Kasumi-1 (cell line): ENCODE measurements at places on chromosomes 11 and 22.
A peak's percentile ranks its signal among the peaks of the same experiment; 100 is the strongest.

DNA sequence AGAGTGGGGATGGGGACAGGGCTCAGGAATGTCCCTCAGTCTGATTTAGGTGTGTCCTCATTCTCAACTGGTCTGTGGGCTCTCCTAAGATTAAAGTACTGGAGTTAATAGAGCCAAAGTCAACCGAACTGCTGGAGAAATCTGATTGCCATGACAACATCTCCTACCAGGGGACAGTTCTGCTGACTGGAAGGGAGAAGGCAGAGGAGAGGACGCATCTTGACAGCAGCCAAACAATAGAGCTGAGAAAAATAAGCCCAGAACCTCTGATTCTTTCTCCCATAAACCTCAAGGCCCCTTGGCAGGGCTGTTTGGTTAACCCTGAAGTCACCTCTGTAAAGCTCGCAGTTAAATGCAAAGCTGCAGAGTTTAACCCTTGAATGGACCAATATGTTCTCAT, 2.8 kb downstream of the KCTD14 start:
- DNase-seq: no peak

GRCh38 chr11:14872032-14872431, 20.0 kb downstream of the CYP2R1 start:
- DNase-seq: no peak

DNA sequence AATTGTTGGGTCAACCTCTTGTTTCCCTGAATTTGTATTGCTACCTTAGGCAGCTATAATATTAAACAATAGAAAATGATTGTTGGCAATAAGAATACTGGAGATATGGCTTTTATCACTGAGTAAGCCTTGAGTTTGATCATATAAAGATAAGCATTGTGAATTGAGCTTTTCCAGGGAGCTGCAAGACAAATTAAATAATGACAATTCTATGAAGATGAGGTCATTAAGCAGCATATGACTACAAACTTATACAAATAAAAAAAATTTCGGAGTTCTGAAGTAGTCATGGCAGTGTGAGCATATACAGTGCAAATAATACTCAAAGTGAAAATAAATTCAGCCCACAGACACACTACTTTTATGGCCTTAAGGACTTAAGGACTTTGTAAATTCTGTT, 161.1 kb upstream of the ANO5 start:
- no peak for DNase-seq

DNA sequence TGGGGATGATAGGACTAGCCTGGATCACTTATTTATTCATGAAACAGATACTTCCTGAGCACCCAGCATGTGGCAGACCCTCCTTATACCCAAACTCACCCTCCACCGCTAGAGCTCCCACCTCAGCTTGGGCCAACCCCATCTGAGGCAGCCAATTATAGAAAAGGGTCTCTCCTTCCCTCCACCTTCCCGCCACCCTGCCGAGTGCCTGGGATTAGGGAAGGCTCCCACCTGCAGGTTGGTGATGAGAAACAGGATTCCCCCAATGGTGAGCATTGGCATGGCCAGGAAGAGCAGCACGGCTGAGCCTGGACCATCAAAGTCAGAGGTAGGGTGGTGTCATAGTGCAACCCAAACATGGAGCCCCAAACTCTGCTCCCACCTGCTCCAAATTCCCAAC, 5.9 kb downstream of the SLC43A3 start:
- DNase-seq: no peak

- DNase-seq: no peak
Observed at GRCh38 chr11:8365216-8365941, 101.7 kb upstream of the LMO1 start.

DNA sequence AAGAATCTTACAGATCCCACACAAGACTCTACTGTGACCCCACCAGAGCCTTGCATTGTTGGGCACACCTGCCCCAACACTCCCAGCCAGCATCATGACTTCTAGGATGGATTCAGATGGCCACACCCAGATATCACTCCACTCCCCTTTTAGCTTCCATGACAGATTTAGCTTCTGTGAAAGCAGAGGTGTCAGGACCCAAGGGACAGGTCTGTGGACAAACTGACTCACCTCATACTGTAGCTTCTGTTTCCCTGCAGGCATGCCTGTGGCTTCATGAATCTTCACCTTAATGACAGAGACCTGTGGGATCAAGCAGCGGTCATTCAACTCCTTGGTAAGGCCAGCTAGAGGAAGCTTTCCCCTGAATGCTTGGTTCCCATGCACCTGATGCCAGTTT, 8.5 kb upstream of the TBC1D10A start:
- no peak for DNase-seq

DNA sequence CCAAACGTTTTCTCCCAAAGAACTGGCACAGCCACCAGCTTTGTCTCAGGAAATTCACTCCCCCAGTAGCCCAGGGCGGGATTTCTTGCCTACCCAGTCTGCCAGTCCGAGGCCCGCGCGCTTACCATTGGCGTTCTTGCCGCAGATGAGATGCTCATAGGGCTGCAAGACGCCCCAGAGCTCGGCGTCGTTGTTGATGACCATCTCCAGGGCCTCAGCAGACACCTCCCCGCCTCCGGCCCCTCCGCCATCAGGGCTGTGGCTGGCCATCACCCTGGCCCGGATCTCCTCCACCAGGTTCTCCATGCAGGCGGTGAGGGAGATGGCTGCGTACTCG, 1.3 kb downstream of the ABTB2 start:
- DNase-seq: no peak

GRCh38 chr11:77517226-77517625, 43.3 kb upstream of the PAK1 start:
- DNase-seq: no peak

DNA sequence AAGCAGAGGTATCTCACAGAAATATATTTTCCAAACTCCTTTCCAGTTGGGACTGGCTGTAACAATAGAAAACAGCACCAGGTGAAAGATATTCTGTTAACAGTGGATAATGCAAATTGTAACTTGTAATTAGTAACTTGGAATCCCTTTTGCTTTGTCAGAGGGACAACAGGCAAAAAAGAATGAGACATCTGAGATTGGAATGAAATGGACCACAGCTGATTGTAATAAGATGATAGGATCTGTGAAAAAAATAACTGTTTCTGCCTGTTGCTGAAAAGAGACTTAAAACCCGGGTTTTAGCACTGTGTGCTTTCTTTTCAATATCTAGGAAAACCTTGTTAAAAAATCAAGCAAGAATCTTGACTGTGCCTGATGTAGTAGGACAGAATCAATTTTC, 655.7 kb downstream of the METTL15 start:
- DNase-seq: no peak

GRCh38 chr11:2166091-2166851, 5.3 kb upstream of the INS start:
- DNase-seq: no peak

- DNase-seq: no peak
Observed at GRCh38 chr11:29231991-29232390, 784.8 kb downstream of the KCNA4 start.

- DNase-seq: no peak
Observed at GRCh38 chr11:118051611-118052461, 25.0 kb upstream of the TMPRSS4 start.

GRCh38 chr11:111733016-111733415, 33.2 kb downstream of the PPP2R1B start:
- DNase-seq: no peak

DNA sequence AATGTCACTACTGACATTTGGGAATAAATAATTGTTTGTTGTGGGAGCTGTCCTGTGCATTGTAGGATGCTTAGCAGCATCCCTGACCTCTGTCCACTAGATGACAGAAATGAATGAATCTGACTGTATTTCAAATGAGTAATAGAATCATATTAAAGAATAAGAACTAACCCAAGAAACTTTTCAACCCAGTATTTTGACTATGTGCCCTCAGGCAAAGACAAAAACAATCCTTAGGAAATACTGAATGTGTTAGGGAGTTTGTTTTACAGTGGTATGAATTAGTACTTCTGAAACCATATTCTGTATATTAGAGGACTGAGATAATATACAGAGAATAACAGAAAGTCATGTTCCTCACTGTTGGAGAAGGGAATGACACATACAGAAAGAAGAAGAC, 320.9 kb upstream of the PITPNB start:
- no peak for DNase-seq

DNA sequence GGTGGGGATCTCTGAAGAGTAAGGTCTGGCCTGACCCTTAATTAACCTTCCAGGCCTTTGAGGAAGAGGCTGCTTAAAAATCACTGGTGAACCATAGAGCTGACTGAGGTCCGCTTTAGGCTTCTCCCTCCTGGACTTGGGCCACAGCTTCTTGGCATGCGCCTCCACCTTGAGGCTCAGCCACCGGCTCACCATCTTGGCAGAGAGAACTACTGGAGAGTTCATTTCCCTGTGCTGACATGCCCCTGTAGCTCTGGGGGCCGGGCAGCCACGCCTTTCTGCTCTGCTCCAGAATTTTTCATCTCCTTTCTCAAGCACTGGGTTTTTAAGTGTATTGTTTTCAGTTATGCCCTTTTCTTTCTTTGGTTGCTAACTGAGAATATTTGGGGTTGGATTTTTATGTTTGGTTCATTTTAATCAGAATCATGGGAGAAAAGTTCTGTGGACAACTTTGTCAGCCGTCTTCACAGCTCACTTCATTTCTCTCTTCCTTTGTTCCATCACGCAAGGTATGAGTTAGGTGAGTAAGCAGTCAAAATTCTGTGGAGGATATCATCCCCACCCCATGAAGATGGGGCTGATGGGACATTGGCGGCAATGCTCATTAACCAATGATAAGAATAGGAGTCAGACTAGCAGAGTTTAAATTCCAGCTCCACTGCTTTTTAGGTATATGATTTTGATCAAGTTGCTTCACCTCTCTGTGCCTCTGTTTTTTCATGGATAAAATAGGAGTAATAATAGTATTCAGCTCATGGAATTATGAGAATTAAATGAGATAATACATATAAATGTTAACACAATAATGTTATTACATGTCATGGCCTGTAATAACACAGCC, 103.9 kb downstream of the DBX1 start:
- DNase-seq: no peak

DNA sequence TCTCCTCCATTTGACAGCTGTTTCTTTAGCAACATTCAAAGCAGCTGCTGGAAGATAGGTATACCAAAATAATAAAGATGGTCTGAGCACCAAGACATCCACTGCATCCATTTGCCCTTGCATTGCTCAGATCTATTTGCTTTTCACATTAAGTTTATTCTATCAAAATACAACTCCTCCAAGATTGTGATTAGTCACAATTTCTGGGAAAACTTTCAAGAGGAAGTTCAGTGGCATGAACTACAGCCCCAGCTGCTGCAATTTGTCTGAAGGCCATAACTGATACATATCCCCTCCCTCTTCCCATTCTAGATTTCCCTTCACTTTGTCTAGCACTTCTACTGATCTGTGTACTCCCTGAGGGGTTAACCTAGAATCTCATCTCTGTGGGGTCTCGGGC, 117.5 kb upstream of the CEP126 start:
- no peak for DNase-seq

GRCh38 chr11:77967121-77967520, 27.3 kb downstream of the INTS4 start:
- DNase-seq: no peak

GRCh38 chr11:18105086-18105801, 638 bp downstream of the SAAL1 start:
- no peak for DNase-seq

GRCh38 chr22:25131198-25131887, 68.3 kb upstream of the CRYBB3 start:
- no peak for DNase-seq

- DNase-seq: no peak
Observed at GRCh38 chr11:64040684-64041322, 5.1 kb downstream of the FLRT1 start.

GRCh38 chr11:84721561-84721961, 905.6 kb downstream of the DLG2 start:
- no peak for DNase-seq

GRCh38 chr11:63916837-63917691, at the start of gene RCOR2:
Gene RCOR2, minus strand, starts transcription at chr11:63917164. Its CDS starts 708 bp downstream, at chr11:63916456.
- DNase-seq: peak; percentile 73

- DNase-seq: no peak
Observed at GRCh38 chr11:50423208-50423607, 390.5 kb downstream of the OR4C45 start.

- no peak for DNase-seq
Observed at GRCh38 chr11:105912666-105913065, 109.4 kb downstream of the MSANTD4 start.

DNA sequence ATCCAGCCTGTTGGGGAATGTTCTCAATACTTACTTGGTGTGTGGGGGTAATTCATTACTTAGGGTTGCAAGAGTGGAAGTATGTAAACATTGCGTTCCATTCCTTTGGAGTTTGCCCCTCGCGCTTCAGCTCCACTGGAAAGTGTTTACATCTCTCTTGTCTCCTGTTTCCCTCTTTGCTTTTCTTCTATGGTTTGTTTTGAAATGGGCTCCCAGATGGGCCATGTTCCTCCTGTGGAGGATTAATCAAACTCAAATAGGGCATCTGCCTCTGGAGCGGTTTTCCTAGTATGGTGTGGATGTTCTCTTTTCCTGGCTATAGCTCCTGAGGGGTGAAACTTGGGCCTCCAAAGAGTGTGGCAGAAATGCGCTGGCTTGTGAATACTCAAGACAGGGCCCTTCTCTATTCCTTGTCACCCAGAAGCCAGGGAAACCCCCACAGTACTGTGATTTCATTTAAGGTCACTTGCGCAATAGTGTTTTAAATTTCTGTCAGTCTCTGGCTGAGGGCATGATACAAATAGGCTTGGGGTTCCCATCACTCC, 51.9 kb downstream of the CD44 start:
- no peak for DNase-seq

GRCh38 chr11:8988329-8989234, 15.2 kb downstream of the NRIP3 start:
- DNase-seq: no peak

GRCh38 chr11:93933230-93933629, 82.8 kb upstream of the VSTM5 start:
- DNase-seq: no peak

GRCh38 chr11:111327908-111328624, 29.7 kb downstream of the POU2AF3 start:
- no peak for DNase-seq

DNA sequence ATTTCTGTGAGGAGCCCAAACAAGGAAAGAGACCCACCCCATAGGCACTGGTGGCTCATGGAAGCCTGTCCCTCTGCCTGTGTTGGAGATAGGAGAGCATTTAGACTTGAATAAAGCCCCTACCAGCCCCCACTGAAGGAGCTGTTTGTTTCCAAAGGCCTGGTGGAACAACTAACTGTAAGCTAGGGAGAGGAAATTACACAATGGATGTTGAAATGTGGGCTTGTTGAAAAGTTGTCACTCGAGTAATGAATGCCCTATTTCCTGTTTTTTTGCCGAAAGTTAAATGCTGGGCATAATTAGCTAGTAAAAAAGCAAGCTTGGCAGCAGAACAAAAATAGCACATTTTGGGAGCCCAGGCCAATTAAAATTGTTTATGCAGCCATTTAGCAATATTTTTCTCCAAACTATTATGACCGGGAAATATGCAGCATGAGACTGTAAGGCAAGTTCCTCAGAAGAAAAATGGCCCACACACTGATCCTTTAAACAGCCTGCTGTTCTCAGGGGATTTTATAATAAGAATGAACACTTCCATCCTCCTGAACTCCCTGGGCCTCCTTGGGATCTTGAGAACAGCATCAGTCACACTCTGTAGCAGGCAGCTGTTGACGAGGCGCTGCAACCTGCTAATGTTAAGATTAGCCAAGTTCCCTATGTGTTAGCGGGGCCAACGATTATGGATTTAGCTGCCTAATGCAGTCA, 38.6 kb upstream of the LMO2 start:
- DNase-seq: peak; percentile 96
